Activated CD4-positive, alpha-beta T cell treated with anti-CD3 and anti-CD28 coated beads, Interleukin-2, Interleukin-6, amounts not matched to agents 100 ng/mL and 50 ng/mL, durations not matched to agents 16 hours and 8 hours (primary cell): ENCODE measurements at places on chromosomes 11 and 22.

- DNase-seq, result no peak
Measured at GRCh38 chr11:88680806-88681205, 343.3 kb upstream of the CTSC start.

DNA sequence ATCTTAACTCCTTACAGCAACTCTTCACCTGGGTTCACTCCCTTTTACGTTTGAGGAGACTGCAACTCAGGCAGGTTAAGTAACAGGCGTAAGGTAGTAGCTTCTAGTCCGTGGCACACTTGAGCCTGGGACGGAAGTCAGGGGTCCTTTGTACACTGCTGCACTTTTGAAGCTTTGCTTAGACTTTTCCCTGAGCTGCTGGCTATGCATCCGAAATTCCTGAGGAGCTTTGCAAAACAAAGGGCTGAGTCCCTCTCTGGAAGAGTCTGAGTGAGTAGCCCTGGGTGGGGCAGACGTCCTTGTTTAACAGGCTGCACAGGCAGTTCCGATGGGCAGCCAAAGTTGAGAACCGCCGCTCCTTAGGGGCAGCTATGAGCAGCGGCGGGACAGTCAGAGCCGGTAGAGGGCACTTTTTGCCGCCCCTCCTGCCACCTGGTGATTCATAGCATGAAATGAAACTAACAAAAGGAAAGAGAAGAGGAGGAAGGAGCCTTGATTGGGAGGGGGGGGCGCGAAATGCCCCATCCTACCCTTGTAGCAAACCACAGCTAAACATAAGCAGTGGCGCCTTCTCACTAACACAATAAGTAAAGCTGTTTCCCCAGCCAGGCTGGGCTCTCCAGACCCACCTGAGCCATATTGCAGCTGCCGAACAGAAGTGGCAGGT lies 1.4 kb downstream of the TMEM109 start:
- DNase-seq, result peak; percentile 89

- no peak for DNase-seq
Measured at GRCh38 chr11:24264868-24265267, 232.0 kb upstream of the LUZP2 start.

GRCh38 chr22:22362311-22362710 lies 117.7 kb downstream of the VPREB1 start:
- no peak for DNase-seq

GRCh38 chr11:131692151-131692550 lies 321.7 kb downstream of the NTM start:
- peak; percentile 24 for DNase-seq

GRCh38 chr11:9853929-9854552 lies 190.2 kb downstream of the SWAP70 start:
- no peak for DNase-seq
